ENCODE measurements at places on chromosomes 3 and 15.

- DNase-seq, result no peak
Measured at GRCh38 chr3:13508496-13508895, 28.4 kb downstream of the HDAC11 start.

- DNase-seq, result no peak
Measured at GRCh38 chr3:28279770-28280169, 38.4 kb downstream of the CMC1 start.

DNA sequence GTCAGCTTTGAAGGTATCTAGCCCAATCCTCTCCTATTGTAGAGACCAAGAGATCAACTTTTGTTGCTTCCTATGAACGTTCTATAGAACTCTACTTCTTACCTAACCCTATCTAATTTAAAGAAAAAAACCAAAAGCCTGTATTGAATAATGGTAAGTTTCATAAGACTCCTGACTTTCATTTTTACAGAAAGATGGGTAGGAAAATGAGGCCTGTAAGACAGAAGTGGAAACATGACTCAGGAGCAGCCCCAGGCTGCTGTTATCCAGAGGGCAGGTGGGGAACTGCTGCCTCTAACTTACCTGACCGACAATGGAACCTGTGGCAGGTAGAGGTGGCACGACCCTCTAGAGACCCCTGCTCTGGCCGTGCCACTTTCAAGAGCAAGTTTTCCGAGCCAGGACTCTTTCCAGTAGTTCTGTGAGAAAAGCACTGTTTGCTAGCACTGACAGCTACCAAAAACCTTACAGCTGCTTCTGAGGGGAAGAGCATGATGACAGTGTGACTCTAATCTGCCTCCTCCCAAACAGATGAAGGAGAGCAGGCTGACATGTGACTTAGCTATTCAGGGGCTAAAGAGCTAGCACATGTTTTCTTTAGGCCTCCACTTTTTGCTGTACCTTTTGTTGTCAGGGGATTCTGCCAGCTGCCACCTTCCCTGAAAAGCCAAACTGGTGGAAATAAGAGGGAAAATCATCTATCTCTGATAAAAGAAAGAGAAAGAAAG is 17.5 kb downstream of the POPDC2 start:
- DNase-seq, result no peak

- no peak for DNase-seq
Measured at GRCh38 chr3:154684021-154684420, 254.0 kb upstream of the GPR149 start.

DNA sequence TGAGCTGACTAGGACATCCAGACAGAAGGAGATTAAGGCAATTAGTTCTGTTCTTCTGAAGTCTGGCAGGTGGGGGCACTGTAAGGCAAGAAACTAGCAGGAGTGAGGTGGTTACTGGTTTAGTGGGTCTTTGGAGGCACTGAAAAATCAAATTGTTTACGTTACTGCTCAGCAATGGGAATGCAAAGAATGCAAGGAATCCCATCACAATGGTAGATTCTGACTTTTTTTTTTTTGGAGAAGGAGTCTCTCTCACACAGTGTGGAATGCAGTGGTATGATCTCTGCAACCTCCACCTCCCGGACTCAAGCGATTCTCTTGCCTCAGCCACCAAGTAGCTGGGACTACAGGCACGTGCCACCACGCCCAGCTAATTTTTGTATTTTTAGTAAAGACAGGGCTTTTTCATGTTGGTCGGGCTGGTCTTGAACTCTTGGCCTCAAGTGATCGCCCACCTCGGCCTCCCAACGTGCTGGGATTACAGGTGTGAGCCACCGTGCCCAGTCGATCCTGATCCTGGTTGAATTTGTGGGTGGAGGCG is 16.4 kb downstream of the FAM107A start:
- peak; percentile 40 for DNase-seq
